ENCODE measurements at places on chromosomes 5 and 9.

- no peak for DNase-seq
Measured at GRCh38 chr5:52148679-52149078, 639.0 kb upstream of the ITGA1 start.

- no peak for DNase-seq
Measured at GRCh38 chr9:84366683-84367082, 26.1 kb upstream of the SLC28A3 start.

DNA sequence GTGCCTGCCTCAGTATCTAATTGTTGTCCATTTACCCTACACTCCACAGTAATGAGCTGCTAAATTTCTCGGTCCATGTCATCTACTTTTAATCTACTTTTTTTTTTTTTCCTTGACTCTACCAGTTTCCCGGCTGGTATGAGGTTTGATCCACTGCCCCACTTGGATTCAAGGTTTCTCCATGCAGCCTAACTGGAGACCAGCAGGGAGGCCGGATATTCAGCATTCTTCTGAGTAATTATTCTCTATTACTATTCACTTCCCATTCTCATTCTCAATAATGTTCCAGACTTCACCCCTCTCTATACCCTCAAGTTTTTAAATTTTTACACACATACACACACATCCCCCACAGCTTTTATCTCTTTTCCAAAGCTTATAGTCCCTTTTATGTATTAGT lies 51.0 kb upstream of the SUSD1 start:
- no peak for DNase-seq

DNA sequence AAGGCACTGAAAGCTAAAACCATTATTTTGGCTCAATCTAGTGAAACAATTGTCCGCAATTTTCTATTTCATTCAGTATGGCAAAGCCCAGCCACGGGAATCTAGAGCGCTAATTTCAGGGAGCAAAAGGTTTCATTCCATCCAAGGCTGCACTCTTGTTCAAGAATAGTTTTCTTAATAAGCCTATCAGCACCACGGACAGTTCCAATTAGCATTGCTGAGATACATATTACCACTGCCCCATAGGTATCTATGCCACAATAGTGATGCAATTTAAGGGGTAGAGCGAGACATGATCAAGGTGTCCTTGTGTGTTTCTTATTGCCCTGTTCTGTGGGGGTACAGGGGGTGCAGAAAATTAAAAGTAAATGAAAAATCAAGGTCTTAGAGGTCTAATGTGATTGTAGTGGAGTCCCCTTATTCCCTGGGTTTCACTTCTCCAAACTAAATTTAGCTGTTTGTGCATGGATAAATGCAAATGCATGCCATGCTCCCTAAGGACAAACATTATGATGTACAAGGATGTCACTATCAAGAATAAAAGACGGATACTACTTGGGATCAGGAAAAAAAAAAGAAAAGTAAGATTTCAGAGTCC lies 45.5 kb downstream of the SPOCK1 start:
- peak; percentile 69 for DNase-seq

GRCh38 chr5:38543074-38543473 lies 13.4 kb downstream of the LIFR start:
- no peak for DNase-seq

GRCh38 chr5:34660444-34660843 lies 4.3 kb downstream of the RAI14 start:
- DNase-seq, result peak; percentile 80

Measured in fibroblast of upper back skin (primary cell).